Testis (tissue), 5 donors: ENCODE measurements at places on chromosomes 3 and 15. TPM values are rescaled to one million over a fixed set of nuclear protein-coding genes. Genes with fewer than 3 reads are reported as not detected.

LYZL4 gene
- total RNA-seq: 15.2 TPM

SAMMSON gene
- 3.8 TPM for total RNA-seq

DNA sequence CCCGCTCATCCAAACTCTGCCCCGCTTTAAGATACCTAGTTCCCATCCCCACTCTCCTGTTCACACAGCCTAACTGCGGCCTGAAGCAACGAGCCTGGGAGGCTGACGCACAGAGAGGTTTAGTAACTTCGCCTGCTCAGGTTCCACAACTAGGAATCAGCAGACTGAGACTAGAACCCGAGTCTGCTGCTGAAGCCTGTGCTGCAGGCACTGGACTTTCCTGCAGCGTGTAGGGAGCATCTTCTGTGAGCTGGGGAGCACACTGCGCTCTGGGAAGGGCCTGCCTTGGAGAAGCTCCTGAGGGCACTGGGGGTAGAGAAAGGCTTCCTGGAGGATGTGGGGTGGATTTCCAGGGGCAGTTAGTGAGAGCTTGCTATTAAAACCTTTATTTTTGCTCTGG, 4.8 kb upstream of the MAP6D1 start:
- no peak for DNase-seq
- H3K27me3 ChIP-seq: no peaks in the 10 kb centered on the region
- no peaks in the 10 kb centered on the region for H3K36me3 ChIP-seq
- no peaks in the 10 kb centered on the region for H3K4me1 ChIP-seq
- no peak overlapping the region for H3K4me3 ChIP-seq
- H3K27ac ChIP-seq: no peak overlapping the region

DNA sequence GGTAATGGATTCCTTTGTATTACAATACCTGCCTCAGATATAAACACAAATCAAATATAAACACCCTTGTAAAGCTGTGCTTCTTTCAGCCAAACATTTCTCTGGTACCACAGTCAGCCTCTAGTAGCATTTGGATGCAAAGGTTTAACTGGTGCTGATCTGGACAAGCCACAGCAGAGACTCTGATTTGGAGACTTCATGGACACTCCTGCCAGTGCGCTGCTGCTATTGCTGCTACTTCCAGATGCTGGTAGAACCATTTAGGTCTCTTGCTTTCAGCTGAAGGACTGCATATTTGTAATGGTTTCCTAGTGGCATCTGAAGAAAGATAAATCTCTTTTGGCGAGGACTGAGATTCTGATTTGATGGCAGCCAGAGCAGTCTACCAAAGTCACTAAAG, 36.9 kb downstream of the NCK1 start:
- H3K36me3 ChIP-seq: no peaks in the 10 kb centered on the region
- DNase-seq: no peak
- H3K4me3 ChIP-seq: no peak overlapping the region
- no peaks in the 10 kb centered on the region for H3K27me3 ChIP-seq
- H3K4me1 ChIP-seq: peaks cover 5% of the 10 kb centered on the region
